ENCODE measurements at places on chromosomes 4 and X.

- no peak for DNase-seq
Measured at GRCh38 chr4:8760561-8760960, 111.1 kb downstream of the HMX1 start.

GRCh38 chr4:76867880-76868655 is 29.9 kb downstream of the SOWAHB start:
- DNase-seq: no peak

DNA sequence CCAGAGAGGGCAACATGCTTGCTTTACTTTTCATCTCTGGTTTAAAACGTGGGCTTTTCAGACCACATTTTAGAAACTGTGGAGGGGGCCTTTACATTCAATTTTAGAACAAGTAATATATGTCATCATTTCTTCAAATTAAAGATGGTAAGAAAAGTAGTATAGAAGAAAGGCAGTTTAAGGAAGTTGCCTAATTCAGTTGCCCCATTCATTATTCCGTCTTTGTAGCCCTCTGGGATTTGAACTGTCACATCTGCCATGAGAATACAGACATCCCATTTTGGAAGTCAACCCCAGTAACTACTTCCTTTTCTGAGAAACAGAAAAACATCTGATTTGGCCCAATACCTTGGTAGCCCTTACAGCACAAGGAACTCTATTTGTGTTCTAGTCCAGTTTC is 61.2 kb downstream of the PASD1 start:
- no peak for DNase-seq

DNA sequence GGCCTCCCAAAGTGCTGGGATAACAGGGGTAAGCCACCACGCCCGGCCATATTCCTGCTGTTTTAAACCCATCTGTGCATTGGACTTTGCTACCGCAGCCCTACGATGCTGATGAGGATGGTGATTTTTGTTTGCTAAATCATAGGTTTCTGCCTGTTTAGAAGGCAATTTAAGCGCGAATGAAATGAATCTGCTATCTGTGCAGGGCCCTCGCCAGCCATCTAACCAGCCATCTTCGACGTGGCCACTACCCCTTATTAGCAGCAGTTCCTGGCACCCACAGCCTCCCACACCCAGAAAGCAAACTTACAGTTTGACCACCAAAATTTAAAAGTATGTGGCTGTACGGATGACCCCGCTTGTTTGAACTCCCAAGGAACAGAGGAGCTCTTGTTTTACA is 178.5 kb downstream of the SHOX start:
- DNase-seq: no peak

- no peak for DNase-seq
Measured at GRCh38 chrX:65035446-65035770, 59.2 kb upstream of the ZC4H2 start.

DNA sequence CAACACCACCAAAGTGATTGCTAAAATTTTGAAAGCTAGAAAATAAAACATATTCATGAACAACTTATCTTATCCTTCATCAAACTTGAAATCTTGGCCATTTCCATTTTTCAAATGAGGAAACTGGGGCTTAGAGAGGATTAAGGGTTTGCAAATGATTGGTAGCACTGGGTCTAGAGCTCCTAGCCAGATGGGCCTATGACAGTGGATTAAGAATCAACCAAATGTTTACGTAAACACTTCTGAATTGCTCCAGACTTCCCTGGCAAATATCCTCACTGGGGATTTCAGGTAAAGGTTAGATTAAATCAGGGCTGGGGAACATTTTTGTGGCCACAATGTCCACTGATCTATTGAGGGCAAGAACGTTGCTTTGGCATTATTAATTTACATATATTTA is 241.2 kb downstream of the ANK2 start:
- no peak for DNase-seq

DNA sequence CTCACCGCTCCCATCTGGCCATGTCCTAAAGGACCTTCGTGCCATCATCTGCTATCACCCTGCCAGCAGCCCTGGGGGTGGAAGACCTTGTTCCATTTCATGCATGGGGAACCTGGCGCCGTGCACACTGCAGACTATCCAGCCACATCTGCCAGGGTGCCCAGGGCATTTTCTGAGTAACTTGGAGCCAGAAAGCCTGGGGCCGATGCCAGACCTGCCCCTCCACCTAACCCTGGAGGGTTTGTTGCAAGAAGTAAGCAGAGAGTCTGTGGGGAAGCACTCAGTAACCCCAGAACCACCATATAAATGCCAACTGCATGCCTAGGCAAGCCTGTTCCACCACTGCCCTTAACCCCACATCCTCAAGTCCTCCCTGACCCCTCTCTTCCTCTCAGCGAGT is 7.3 kb downstream of the HAUS7 start:
- no peak for DNase-seq

DNA sequence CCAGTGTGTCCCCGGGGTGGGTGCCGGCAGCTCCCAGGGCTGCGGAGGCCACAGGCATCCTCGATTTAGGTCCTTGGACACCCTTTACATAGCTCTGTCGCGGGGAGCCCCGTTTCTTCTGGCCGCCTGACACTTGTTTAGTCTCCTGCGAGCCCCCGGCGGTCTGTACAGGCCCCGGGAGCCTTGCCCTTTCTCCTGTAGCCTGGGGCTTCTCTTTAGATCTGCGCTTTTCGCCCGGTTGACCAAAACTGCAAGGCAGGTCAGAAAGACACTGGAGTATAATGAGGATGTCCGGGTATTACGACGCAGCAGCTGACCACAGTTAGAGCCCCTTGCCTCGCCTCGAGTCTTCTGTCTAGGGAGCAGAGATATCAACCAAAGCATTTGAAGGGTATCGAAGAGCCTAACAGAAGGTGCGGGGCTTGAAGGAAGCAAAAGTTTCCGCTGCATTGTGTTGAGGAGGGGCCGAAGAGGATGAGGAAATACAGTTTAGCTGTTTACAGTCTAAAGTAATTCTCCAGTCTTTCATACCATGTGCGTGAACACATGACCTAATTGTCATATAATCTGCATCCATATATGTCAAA is 479 bp downstream of the BRCC3 start:
- DNase-seq: no peak

- DNase-seq: no peak
Measured at GRCh38 chrX:43861750-43862149, 20.5 kb downstream of the MAOB start.

- DNase-seq: no peak
Measured at GRCh38 chr4:987624-988513, 1.0 kb downstream of the IDUA start.

DNA sequence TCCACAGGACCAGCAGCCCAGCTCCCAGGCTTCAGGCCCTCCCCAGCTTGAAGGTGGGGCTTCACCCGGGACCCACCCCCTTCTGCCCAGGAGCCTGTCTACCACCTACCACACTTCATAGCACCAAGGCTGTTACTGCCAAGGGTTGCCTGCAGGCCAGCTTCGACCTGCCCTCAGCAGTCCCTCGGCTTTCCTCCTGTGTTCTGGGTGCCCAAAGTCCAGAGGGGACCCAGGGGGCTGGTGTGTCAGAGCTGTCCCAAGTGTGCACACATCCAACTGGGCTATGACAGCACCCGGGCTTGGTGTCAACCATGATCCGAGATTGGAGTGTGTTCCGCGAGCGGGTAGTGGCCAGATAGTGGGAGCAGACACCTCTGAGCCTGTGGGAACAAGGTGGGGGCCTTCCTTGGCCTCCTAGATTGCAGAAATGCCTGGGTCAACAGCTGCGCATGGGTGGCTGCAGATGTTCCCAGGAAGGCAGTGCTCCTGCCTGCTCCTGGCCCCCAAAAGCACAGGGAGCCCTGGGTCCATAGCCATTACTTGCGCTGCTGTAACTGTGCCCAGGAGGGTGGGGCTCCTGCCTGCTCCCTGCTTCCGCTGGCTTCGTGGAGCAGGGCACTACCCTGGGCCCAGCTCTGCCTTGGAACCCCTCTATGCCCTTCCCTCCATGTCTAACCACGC is 16.8 kb downstream of the SULT1B1 start:
- DNase-seq: no peak

DNA sequence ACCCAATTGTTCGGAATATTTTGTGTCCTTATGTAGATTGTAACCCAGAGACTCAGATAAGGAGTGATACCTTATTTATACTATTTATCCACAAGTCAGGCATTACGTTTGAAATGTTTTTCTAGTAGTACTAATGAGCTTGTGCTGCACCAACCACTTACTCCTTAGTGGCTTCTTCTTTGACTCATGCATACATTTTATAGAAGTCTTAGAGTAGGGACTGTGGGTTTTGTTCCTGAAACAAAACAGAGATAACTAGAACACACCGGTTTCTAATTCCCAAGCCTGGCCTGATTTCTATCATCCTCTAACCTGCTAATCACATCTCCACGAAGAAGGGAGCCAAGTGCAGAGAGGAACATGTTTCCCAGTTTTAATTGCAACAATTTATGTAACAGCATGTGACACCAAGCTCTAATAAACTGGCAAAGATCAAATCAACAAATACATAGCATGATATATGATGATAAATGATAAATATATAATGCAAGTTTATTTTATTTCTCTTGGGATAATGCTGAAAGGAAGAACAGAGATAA is 32.3 kb downstream of the MGARP start:
- no peak for DNase-seq

GRCh38 chr4:87853108-87853507 is 20.3 kb downstream of the MEPE start:
- DNase-seq: peak; percentile 25

DNA sequence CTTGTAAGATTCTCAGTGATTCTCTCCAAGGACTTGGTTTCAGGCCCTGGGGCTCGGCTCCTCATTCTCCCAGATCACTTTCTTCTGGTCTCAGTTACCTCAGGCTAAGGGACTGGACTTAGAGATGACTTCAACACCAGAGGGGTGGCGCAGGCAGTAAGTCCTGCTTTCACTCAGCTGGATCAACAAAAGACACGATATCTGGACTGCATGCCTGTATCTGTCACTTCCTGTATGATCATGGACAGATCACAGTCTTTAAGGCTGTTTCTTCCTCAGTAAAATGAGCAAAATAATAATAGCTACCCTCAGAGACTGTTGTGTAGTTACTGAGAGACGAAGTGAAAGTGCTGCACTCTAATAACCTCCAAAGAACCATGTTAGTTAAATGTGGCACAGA is 19.5 kb upstream of the CXCR3 start:
- peak; percentile 21 for DNase-seq

- no peak for DNase-seq
Measured at GRCh38 chr4:7788694-7789425, 150.8 kb downstream of the AFAP1 start.

DNA sequence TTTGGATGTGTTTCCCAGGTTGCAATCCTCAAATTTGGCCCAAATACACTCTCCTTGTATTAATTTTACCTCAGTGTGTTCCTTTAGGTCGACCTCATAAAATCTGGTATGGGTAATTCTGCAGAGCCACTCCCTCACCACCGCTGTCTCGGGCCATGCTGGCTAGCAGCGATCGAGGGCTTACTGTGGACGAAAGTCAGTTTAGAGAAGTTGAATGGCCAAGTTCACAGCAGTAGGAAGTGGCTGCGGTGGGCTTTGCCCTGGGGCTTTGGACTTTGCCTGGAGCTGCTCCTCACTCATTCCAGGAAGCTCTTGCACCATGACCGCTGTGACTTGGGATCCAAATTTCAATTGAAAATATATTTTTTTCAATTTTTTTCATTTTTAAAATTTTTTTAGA is 19.6 kb downstream of the TMEM187 start:
- DNase-seq: no peak

- no peak for DNase-seq
Measured at GRCh38 chr4:33467291-33467690, 2747.1 kb downstream of the PCDH7 start.

GRCh38 chr4:182418054-182418734 is 175.0 kb downstream of the TENM3 start:
- no peak for DNase-seq

Data from AG09309 (cell line).